H1 (cell line): ENCODE measurements at places on chromosomes 3 and 15.

- DNase-seq = no peak
These were observed 38.4 kb upstream of the RBM5 start for GRCh38 chr3:50050361-50050760.

- DNase-seq = no peak
These were observed 149.1 kb downstream of the NFKBIZ start for GRCh38 chr3:101998256-101998926.

DNA sequence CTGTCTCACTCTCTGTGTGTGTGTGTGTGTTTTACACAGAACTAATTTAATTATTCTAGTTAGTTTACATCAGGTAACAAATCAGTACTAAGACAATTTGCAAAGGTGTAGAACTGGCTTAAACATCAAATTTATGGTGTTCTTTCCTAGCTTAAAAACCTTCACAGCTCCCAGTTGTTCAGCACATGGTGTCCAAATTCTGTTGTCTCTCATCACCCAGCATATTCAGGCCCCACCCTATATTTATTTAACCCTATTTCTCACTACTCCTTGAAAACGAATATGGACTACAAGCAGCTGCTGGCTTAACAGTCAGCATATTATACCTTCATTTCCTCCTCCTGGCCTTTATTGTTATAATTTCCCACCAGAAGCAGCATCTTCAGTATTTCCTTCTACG, 1.2 kb downstream of the IL20RB start:
- no peak for DNase-seq

- no peak for DNase-seq
These were observed 569.3 kb downstream of the NAALADL2 start for GRCh38 chr3:175428466-175428865.

- DNase-seq = no peak
These were observed 17.8 kb upstream of the ERICH6 start for GRCh38 chr3:150721285-150722130.

GRCh38 chr3:191070201-191070600, 128.8 kb upstream of the OSTN start:
- DNase-seq = no peak

- DNase-seq = no peak
These were observed 28.3 kb downstream of the IMPG2 start for GRCh38 chr3:101292027-101292426.

GRCh38 chr3:14467814-14468620, 65.6 kb downstream of the SLC6A6 start:
- DNase-seq = no peak

DNA sequence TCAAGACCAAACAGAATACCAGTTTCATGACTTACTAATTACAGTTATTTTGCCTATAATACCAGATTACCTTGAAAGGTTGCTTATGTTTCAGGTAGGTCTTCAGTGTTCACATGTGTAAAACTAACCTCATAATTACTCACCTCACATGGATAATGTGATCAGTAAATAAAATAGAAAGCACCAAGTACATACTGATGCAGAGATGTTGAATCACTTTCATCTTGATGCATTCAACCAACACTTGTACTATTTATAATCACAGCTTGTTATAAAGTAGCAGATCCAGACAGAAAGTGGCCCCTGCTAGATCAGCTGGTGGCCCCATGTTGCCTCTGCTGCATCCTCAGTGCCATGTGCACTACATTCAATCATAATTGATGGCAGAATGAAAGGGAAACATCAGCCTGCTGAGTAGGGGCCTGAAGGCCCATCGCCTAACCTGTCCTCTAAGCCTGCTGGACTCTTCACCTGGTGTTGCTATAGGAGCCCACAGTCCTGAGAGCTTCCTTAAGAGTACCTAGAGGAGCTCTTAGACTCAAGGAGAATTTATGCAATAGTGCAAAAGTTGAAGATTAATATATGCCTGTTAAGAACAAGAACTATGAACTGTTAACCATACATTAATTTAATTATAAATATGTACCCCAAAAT, 154.3 kb downstream of the PLCL2 start:
- no peak for DNase-seq

GRCh38 chr15:67089217-67090193, 24.1 kb downstream of the SMAD3 start:
- DNase-seq = no peak

DNA sequence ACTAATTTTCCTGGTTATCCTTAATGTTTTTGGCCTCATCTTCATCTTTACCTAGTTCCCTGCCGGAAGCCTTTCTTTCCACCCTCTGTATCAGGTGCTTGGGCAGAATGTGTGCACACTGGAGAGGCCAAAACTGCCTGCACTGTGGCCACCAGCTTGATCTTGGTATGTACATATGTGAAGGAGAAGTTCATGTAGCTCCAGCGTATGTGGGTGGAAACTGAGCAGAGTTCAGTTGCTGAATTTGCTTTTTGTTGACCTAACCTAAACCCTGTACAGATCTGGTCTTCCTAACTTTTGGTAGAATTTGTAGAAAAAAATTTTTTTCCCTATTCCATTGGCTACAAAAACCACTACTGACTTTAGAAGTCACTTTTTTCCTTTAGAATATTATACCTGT, 65.9 kb upstream of the IGSF10 start:
- DNase-seq = no peak

DNA sequence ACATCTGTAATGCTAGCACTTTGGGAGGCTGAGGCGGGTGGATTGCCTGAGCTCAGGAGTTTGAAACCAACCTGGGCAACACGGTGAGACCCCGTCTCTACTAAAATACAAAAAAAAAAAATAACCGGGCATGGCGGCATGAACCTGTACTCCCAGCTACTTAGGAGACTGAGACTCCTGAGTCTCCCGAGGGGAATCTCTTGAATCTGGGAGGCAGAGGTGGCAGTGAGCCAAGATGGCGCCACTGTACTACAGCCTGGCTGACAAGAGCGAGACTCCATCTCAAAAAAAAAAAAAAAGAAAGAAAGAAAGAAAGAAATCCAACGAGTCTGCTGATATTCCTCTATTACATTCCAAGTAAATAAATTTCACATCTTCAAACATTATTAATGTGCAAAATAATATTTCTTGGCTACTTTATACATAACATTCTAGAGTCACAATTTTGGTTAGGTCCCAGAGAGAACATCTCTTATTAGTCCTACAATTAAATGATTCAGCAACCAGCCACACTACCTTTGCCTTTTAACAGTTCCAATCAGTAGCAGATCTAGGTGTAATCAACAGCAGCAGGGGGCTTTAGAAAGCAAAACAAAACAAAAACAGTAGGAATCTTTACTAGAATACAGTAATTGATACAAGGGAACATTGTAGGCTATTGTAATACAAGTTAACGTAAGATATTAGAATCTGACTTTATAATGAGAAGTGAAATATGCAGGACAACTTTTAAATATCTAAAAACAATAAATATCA, 195.8 kb downstream of the TBC1D5 start:
- no peak for DNase-seq

- DNase-seq = no peak
These were observed 24.0 kb downstream of the TSEN2 start for GRCh38 chr3:12508291-12508700.

- peak; percentile 93 for DNase-seq
These were observed 6.4 kb upstream of the ANKDD1A start for GRCh38 chr15:64905119-64905831.

GRCh38 chr15:67184208-67184925, 70.1 kb downstream of the AAGAB start:
- DNase-seq = no peak

GRCh38 chr3:133477487-133477886, 77.6 kb downstream of the BFSP2 start:
- DNase-seq = no peak

DNA sequence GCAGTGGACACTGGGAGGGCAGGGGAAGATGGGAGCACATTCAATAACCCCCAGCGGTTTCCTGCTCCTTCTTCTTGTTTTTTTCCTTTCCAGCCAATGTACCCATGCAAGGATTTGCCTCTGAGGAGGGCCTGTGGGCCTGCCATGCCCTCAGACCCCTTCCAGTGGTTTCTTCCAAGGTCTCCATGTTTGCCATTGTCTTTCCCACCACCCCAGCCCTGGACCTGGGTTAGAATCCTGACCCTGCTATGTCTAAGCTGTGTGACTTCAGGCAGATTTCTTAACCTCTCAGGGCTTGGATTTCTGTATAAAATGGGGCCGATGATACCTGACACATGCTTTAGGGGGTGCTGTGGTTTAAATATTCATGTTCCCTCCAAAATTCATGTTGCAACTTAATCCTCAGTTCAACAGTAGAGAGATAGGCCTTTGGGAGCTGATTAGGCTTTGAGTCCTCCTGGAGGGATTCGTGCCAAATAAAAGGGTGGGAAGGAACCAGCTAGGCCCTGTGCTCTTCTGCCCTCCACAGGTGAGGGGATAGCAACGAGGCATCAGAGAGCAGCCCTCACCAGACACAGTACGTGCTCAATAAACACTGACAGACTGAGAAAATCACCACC, 46.3 kb upstream of the FLNB start:
- no peak for DNase-seq

DNA sequence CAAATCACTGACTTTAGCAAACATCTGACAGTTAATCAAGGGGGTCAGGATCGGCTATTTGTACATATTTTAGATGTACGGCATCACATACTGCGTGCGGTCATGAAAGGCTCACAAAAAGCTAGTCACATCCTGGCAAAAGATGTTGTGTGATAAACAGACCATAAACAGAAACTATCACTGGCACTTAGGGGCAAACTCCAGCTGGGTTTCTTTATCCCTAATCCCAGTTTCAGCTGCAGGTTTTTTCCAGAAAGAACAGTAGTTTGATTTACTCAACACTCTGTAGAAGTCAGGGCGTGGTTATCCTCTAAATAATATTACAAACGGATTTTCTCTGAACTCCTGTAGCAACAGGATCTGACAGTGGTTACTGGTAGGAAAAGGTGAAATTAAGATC, 112.4 kb upstream of the BHLHE40 start:
- no peak for DNase-seq

GRCh38 chr3:14801668-14802380, 16.9 kb upstream of the FGD5 start:
- no peak for DNase-seq

- no peak for DNase-seq
These were observed 80.1 kb upstream of the TRIM42 start for GRCh38 chr3:140597792-140598191.

DNA sequence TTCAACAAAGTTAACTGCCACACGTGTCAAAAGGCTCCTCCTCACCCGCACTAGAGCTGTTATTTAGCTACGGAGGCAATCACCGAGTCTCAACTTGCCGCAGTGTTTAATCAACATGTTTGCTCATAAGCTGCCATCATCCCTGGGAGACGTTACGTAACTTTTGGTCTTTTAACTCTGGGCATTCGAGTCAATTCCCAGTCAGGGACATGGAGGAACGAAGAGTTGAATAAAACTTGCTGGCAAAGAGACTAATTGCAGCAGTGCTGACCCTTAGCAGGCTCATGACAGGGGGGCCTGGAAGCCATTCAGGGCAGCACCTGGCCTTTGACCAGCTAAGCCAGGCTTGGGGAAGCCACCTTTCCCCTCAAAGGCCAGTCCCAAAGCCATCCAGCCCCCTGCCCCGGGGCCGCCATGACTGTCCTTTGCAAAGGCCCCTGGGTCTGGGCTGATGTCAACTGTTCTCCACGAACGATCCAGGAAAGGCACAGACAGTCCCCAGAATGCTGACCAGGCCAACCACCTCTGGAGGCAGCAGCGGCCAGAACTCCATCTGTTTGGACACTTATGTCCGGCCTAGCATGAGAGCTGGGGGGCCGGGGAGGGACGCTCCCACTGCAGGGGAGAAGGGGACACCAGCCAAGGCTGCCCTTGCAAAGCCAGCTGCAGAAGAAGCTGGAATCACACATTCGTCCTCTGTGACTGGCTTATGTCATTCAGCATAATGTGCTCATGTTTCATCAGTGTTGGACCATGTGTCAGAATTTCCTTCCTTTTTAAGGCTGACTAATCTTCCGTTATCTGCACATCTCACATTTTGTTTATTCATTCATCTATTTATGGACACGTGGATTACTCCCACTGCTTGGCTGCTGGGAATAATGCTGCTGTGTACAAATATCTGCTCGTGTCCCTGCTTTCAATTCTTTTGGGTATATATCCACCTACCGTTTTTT, 43.7 kb downstream of the PCSK6 start:
- DNase-seq = no peak

DNA sequence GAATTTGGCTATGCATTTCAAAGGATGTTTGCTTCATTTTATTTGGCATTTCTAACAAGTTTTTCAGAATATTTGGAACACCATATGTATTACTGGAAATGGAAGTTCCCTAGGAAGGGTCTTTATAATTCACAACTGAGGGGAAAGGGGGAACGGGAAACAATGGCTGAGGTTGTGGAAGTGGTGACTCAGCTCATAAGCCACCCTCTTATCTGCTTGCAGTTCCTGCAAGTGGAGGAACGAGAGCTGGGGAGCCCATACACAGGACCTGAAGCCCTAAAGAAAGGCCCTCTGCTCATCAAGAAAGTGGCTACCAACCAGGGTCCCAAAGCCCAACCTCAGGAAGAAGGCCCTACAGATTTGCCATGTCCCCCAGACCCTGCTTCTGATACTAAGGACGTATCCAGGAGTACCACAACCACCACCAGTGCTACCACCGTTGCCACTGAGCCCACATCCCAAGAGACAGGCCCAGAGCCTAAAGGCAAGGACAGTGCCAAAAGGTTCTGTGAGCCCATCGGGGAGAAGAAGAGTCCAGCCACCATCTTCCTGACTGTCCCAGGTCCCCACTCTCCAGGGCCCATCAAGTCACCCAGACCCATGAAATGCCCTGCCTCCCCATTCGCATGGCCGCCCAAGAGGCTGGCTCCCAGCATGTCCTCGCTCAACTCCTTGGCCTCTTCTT, 37.9 kb downstream of the ESYT3 start:
- peak; percentile 23 for DNase-seq

GRCh38 chr3:173653781-173654180, 256.2 kb downstream of the NLGN1 start:
- no peak for DNase-seq

GRCh38 chr15:90358124-90359033, 6.3 kb downstream of the ZNF774 start:
- no peak for DNase-seq

GRCh38 chr3:10223676-10224639, 24.3 kb upstream of the TATDN2 start:
- DNase-seq = no peak

DNA sequence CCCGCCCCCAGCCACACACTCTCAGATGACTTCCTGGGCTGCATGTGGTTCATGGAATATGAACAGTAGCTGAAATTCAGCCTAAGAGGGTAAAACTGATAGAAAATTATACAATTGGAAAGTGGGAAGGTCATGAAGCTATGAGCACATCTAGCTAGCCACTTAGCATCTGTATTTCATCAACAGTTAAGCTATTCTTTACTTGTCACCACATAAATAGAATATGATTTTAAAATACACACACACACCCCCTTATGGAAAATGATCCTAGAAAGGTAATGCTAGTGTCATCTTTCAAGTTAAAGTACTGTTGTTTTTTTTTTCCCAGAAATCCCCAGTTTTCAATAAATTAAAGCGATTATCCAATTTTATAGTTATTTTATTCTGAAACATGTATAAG, 3.6 kb downstream of the MAP4 start:
- no peak for DNase-seq

GRCh38 chr3:130488288-130488687, 28.7 kb upstream of the COL6A6 start:
- no peak for DNase-seq

- no peak for DNase-seq
These were observed 961 bp upstream of the ABHD2 start for GRCh38 chr15:89087161-89087829.
